CD4-positive, alpha-beta T cell treated with Interferon alpha-2 for 1 hour (primary cell): ENCODE measurements at places on chromosomes 16 and 17.
A peak's percentile ranks its signal among the peaks of the same experiment; 100 is the strongest.

DNA sequence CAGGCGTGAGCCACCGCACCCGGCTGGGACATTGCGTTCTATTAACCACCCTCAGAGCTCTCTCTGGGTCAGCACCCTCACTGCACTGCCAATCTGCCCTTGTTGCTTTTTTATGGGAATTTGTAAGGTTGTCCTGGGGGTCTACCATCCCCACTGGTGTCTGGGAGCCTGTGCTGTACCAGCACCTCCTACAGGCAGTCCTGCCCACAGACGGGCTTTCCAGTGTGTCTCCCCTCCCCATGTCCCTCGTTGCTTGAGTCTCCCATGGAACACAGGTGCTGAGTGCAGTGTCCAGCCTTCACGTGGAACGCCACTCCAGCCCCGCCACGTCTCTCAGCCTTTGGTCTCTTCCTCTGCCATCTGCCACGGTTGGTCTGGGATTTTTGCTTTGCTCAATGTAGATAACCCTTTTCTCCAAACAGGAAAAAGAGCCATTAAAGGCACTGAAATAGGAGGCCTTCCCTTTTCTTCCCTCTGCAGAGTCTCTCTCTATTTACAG lies 68.0 kb upstream of the CBX4 start:
- no peak for DNase-seq

GRCh38 chr17:82726427-82726826 lies 9.0 kb upstream of the FN3K start:
- no peak for DNase-seq

DNA sequence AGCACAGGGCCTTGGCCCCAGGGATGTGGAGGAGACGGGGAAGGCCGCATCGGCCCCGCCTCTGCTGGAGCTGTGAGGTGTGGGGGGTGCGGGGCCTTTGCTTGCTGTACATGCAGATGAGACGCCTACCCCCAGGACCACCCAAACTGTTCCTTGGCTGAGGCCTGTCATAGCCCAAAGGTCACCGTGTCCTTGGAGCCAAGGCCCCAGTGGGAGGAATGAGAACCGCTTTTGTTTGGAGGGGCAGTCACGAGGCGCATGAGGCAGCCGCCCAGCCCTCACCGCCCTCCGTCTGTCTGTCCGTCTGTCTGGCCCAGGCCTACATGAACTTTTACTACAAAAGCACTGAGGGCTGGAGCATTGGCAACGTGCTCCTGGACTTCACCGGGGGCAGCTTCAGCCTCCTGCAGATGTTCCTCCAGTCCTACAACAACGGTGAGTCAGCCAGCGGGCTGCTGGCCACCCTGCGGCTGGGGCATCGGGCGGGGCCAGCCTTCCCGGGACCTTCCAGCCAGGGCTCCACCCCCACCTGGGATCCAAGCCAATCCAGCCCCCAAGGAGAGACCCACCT lies 8.8 kb downstream of the TAX1BP3 start:
- DNase-seq: no peak

DNA sequence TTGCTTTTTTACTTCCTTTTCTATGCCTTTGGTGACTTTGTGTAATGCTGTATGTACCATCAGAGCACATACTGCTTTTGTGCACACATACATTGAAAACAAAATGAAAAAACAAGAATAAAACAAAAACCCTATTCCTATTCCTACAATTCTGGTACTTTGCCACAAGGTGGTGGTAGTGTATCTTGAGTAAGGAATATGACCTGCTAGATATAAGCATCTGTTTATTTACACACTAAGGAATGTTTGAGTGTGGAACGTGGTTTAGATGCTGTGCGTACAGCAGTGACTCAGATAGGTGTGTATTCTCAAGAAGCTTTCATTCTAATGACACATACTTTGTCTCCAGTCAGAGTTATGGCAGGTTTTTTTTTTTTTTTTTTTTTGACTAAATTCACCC lies 606.2 kb downstream of the WWOX start:
- DNase-seq: peak; percentile 65

- no peak for DNase-seq
Observed at GRCh38 chr16:87312008-87312407, 5.2 kb downstream of the C16orf95 start.

DNA sequence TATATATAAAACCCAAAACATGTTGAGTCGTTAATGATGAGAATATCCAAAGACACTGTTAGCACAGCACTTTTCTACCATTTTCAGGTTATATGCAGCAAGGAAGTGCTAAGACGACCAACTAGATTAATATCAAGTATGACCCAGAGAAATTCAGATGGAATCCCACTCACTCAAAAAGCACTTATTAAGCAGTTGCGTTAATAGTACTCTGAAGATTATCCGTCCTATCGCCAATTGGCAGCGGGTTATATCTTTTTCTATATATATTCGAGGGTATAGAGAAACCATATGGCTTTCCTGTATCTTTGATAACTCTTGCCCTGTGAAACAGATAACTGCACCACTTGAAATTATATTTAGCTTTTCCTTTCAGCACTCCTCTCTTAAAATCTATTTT lies 1.1 kb downstream of the CRLF3 start:
- DNase-seq: no peak

DNA sequence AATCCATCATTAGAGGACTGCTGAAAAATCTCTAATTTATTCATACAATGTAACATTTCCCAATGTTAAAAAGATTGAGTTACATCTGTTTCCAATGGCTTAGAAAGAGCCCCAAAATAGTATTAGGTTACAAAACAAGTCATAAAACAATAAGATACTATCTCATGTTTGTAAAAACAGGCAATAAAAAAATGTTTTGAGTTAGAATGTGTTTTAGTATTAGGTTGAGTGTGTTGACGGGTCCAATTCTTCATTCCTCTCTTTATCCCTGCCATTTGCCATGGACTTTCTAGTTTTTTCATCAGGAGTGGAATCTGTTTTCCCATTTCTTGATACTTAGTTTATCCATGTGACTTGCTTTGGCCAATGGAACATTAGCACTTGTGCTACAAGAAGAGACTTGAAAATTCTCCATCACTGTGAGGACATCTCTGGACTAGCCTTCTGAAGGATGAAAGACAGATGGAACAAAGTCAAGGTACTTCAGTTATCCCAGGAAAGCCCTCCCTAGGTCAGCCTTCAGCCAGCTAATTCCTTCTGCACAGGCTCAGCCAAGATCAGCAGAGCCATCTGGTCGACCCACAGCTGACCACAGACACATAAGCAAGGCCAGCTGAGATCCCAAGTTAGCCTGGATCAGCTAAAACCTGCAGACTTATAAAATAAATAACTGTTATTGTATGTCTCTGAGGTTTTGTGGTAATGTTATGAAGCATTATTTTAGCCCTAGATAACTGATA lies 83.3 kb downstream of the HS3ST3A1 start:
- DNase-seq: no peak

GRCh38 chr16:17222871-17223401 lies 247.8 kb downstream of the XYLT1 start:
- DNase-seq: no peak

- DNase-seq: no peak
Observed at GRCh38 chr17:19398301-19399181, 11.6 kb upstream of the MFAP4 start.

- no peak for DNase-seq
Observed at GRCh38 chr16:56986361-56986760, 3.0 kb upstream of the NLRC5 start.

DNA sequence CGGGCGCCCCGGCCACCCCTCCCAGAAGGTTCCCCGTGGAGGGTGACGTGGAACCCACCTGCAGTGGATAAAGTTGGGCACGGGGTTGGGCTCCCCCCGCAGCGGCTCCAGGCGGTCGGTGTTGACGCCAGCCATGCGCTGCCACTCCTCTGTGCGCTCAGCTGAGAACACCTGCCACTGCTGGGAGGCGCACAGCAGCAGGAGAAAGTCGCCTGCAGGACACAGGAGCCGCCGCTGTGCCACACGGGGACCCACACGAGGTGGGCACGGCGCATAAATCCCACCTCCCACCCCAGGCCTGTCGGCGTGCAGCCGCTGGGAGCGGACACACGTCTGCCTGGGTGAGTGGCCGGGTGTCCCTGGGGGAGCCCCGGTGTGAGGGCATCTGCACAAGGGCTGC lies 20.7 kb downstream of the CTU2 start:
- DNase-seq: no peak

- DNase-seq: no peak
Observed at GRCh38 chr17:72399023-72399607, 278.3 kb downstream of the SOX9 start.

GRCh38 chr17:36773039-36773438 lies 164.2 kb upstream of the LHX1 start:
- DNase-seq: no peak

GRCh38 chr17:27532269-27533263 lies 76.3 kb downstream of the KSR1 start:
- peak; percentile 23 for DNase-seq

GRCh38 chr16:10597187-10597601 lies 16.8 kb upstream of the EMP2 start:
- DNase-seq: no peak

- DNase-seq: no peak
Observed at GRCh38 chr16:81861503-81861902, 82.4 kb downstream of the PLCG2 start.

- peak; percentile 85 for DNase-seq
Observed at GRCh38 chr16:68417711-68418301, 30.5 kb downstream of the SMPD3 start.

GRCh38 chr17:4950746-4951204 lies at the start of gene ENO3:
Gene ENO3 (plus strand): TSS chr17:4951119. CDS start chr17:4951830, 711 bp downstream.
- no peak for DNase-seq

DNA sequence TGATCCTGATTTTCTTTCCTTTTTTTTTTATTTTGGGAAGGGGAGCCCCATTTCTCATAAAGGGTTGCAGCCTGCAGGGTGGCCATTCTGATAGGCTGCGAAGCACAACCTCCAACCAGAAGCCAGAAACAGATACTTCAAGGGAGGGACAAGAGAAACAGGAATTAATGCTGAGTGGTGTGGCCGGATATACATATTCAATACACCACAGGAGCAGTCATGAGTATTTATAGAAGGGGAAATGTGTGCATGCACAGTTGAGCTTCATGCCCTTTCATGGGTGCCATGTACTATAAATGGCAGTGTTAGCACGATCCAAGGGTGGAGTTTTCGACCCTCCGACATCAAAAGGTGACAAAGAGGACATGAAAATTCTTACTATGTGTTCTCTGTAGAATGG lies 320.8 kb downstream of the CBLN1 start:
- DNase-seq: no peak

DNA sequence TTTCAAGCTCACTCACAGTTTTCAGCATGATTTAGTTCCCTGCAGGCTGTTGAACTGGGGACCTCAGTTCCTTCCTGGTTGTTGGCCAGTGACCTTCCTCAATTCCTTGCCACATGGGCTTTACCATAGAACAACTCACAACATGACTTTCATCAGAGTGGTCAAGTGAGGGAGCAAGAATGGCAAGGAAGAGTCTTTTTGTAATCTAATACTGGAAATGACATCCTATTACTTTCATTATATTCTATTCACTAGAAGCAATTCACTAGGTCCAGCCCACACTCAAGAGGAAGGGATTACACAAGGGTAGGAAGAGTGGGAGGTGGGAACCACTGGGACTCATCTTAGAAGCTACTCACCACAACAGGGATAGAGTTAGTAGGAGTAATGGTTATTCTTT lies 57.6 kb downstream of the SYT17 start:
- no peak for DNase-seq

DNA sequence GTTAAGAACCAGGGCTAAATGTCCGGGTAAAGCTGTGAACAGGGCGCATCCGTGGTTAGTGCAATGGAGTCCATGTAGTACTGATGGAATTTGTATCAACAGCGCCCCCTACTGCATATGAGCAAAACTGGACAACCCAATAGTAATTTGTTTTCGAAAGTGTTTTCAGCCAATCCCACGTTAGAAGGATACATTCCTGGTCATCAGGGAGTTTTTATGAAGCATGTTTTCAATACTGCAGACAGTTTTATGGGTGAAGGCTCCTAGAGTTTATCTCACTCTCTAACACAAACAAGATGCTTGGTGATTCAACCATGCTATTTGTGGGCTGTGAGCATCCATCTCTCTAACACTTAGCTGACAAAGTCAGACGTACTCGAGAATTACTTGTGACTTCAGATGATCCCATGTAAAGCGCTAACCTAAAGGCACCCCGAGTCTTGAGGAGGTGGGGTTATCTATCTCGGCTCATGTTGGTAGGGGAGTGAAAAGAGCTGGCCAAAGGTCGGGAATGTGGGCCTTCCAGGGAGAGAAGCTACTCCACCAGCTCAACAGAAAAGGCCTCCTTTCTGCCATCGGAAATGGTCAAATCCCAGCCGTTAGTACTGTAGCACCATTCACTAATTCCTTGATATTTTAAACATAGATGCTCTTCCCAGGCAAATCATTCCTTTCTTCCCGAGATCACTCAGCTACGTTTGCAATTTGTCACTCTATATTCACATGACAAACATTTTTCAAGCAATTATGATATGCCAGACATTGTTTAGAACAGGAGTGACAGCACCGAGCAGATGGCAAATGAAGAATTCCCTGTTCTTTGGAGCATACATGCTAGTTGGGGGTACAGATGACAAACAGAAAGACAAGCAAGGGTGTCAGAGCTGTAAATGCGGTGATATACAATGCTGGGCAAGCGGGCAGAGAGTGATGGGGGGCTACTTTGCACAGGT lies 46.9 kb upstream of the HNF1B start:
- DNase-seq: peak; percentile 47

GRCh38 chr17:15081008-15081407 lies 184.1 kb downstream of the PMP22 start:
- DNase-seq: no peak

DNA sequence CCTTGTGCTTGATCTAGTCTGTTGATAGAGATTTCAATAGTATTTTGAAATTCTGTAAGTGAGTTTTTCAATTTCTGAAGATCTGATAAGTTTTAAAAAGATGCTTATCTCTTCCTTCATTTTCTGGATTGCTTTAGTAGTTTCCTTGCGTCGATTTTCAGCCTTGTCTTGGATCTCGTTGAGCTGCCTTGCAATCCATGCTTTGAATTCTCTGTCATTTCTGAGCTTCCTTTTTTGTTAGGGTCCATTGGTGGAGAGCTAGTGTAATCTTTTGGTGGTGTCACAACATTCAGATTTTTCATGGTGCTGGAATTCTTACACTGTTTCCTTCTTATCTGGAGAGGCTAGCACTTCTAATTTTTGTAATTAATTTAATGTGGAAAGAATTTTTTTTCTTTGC lies 61.1 kb downstream of the SLFN11 start:
- DNase-seq: no peak

- DNase-seq: no peak
Observed at GRCh38 chr16:68936736-68937631, 93.7 kb downstream of the TANGO6 start.

GRCh38 chr17:20280851-20281250 lies 186.5 kb downstream of the LGALS9B start:
- DNase-seq: peak; percentile 53

- no peak for DNase-seq
Observed at GRCh38 chr17:13134076-13134475, 116.2 kb upstream of the ELAC2 start.

GRCh38 chr17:32302037-32302436 lies 36.4 kb downstream of the RHBDL3 start:
- no peak for DNase-seq

DNA sequence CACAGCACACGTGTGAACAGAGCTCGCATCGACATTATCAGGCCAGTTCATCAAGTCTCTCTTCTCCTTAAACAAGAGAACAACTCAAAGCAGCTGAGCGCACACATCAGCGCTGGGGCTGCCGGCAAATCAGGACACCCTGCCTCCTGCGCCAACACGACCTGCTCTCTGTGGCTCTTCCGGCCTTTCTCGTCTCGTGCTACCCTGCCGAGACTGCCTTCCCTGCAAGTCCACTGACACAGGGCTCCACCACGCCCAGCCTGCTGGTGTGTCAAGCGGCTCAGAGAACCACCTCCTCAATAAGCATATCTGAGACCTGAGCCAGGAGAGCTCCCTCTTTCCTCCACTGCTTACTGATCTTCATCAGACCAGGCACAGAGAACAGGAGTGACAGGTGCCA lies 96.9 kb downstream of the ZNF778 start:
- peak; percentile 20 for DNase-seq

GRCh38 chr16:426906-427249 lies 1.4 kb downstream of the RAB11FIP3 start:
- no peak for DNase-seq
